Tongue (tissue), 3 donors: ENCODE measurements at places on chromosomes 11 and 22. TPM values are rescaled to one million over a fixed set of nuclear protein-coding genes. Genes with fewer than 3 reads are reported as not detected.

VSIG10L2 gene
- total RNA-seq = not detected

- no peak for DNase-seq
These were observed 22.3 kb upstream of the HTR3A start for GRCh38 chr11:113952588-113952987.

DNA sequence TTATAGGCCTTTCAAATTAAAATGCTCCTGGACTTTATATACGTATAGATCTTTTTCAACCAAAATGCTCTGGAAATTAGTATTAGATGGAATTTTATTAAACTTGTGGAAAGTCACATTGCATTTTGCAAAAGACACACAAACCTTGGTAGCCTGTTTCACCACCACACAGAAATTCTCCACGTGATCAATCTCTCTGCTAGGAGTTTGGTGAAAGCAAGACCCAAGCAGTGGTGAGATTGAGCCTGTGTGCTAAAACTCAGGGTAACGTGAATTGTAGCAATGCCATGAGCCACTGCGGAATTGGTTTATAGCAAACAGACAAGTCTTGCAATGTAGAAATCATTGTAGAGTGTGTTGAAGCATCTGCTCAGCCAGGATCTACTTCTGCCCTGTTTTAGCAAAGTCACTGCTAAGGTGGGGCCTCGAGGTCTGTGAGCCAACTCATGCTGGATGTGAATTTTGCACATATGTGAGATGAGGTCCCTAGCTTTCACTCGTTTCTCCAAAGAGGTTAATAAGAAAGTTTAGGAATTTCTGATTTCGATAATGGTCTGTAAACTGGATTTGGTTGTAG lies 184.8 kb downstream of the DBX1 start:
- DNase-seq = no peak

DNA sequence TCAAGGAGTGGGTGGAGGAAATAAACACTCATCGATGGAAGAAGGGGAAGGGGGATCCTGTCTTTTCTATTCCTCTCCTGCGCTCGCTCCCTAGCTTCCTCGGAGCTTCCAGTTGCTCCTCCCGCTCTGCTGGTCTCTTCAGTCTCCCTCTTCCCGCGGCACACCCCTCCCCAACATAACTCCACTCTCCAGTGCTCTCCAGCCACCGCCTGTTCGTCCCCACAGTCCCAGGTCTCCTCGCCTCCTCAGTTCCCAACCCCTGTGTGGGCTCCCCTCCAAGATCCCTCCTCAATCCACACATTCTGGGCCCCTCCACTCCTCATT lies 438 bp downstream of the ZW10 start:
- peak; percentile 55 for DNase-seq

DNA sequence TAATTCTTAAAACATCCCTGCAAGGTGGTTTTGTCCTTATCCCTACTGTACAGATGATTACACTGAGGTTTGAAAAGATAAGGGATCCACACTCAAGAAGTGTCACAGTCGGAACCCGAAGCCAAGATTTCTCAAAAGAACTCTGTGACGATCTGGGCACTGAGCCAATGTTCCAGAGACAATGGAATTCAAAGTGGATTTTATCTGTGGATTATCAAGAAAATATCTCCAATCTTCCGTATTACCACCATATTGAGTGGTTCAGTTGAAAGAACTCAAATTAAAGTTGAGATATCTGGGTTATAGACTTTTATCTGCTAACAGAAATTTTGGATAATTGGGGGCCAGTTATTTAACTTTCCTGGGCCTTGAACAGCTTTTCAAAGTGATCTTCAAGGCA lies 100.0 kb upstream of the GRAMD1B start:
- DNase-seq = no peak

- no peak for DNase-seq
These were observed 53.4 kb upstream of the CCND1 start for GRCh38 chr11:69587454-69588090.

GRCh38 chr22:29503811-29504372 lies 23.9 kb downstream of the NEFH start:
- DNase-seq = peak; percentile 76

DNA sequence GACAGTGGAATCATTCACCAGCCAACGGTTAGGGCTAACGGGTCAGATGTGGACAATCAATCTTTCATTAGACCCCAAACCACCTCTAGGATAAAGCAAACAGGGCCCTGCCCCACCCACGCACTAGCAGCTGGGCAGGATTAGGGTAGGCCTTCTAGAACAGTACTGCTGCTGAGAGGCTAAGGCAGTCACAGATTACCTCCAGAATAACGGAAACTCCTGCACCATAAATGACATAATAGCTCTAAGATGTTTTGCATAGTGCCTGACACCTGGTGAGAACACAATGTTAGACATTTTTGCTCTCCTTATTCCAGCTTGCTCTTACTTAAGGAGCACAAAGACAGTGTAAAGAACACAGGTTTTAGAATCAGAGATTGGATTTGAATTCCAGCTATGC lies 1.8 kb downstream of the SYTL2 start:
- peak; percentile 23 for DNase-seq

MUC5AC gene
- not detected for total RNA-seq

- peak; percentile 76 for DNase-seq
These were observed 87.1 kb downstream of the FAM76B start for GRCh38 chr11:95702526-95702925.

KCNA4 gene
- not detected for total RNA-seq

DNA sequence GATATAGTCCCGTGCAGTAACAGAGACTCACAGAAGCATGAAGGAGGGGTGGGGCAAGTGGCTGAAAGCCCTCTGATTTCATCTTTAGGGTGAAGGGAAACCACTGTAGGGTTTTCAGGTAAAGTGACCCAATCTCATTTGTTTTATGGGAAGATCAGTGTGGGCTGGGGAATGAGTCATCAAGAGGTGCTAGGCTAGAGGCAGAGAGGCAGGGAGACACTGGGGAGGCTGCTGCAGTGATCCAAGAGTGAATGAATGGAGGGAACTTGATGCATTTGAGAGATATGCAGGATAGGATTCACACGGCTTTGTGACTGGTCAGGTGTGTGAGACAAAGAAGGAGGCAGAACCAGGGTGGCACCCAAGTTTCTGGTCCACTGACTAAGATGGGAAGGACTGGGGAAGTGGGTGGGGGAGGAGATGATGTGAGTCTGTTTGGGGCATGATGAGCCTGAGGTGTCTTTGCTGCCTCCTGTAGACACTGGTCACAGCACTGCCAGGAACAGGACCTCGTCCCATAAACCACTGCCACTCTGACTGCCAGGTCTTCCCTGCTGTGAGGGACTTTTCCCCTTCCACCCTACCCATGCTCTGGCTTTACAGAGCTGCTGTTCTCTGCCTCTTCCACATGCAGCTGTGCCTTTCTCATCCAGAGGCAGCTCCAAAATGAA lies 239.0 kb downstream of the TENM4 start:
- DNase-seq = no peak

DNA sequence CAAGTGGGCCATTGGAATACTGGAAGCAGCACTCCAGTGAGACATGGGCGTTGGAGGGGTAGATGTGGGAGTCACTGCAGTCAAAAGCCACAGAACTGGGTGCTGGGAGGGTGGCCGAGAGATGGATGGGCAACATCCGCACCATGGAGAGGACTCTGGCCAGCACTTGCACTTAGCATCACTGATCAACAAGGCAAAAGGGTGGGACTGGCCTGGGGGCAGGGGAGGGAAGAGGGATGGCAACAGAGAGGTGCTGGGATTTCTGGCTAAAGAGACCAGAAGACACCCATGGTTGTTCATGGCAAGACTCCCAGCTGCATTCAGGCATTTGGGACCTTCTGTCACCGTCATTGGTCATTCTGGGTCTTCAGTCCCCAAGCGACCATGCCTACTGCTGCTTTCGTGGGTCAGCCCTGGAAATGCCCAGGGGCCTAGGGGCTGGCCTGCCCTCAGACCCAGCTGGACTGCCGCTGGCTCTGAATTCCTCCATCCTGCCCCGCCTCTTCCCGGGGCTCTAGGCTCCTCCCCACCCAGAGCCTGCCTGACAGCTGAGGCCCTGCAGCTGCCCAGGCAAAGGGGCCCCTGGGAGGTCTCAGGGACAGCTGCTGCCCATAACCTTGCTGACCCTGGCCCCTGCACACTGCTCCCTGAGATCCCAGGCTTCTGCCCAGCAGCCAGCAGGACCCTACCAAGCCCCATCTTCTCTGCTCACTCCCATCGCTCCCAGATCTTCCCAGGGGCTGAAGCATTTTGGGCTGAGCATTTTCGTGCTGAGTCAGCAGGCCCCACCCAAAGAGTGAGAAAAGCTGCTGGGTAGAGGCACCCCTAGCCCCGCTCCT lies 13.0 kb upstream of the CDC42EP2 start:
- DNase-seq = peak; percentile 92

- DNase-seq = no peak
These were observed 144.0 kb downstream of the CRYBB2 start for GRCh38 chr22:25363474-25363873.
